Fibroblast of the conjunctiva (primary cell): ENCODE measurements at places on chromosomes 1 and 21.

DNA sequence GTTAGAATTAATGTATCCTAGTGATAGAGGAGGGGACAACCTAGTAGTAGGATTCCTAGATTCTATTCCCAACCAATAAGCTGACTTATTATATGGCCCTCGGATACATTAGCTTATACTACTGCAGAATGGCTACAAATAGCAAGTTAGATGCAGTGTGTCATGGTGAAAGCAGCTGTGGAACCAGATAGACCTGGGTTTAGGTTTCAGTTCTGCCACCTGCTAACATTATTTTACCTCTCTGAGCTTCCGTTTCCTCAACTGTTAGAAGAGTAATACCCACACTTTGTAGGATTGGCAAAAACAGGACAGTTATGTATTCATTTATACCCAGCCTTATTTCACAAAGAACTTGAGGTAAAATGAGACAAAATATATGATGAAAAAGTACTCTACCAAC, 21.6 kb upstream of the MAGOH start:
- DNase-seq = no peak

GRCh38 chr1:224175617-224176016, 7.4 kb upstream of the DEGS1 start:
- no peak for DNase-seq

- DNase-seq = no peak
These were observed 103.2 kb upstream of the CHRM3 start for GRCh38 chr1:239283216-239283615.

- no peak for DNase-seq
These were observed 36.4 kb downstream of the IGFN1 start for GRCh38 chr1:201226859-201227488.

DNA sequence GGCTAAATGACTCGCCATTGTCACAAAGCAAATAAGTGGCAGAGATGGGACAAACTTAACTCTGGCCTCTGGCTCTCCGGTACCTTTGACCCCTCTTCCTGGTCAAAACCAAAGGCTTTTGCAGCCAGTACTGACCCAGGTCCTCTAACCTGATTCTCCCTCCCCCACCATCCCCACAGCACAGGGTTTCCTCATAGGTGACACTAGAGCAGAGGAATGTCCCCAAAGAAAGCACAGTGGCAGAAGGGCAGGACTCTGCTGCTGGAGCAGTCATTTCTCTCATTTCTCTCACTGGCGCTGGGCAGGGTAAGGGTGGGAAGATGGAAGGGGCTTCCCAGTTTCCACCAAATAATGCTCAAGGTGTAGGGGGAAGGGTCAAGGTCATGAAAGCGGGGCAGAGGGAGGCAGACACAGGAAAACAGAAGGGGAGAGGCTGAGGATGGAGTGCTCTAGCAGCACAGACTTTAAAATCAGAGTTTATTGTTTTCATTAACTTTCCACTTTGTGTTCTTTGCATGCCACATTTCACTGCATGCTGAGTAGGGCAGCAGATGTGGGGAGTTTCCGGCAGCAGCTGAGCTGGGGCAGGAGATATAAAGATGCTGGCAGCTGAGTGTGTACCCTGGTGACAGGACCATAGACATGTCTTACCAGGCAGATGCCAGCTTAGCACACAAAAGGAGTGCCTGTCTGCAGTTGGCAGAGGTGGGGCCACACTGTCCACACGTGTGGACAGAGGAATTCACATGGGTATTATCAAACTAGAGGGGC, 80.5 kb downstream of the FAM78B start:
- DNase-seq = no peak

- DNase-seq = no peak
These were observed 8.0 kb downstream of the TNFRSF14 start for GRCh38 chr1:2564006-2564814.

GRCh38 chr1:231039161-231040018, 664 bp downstream of the FAM89A start:
- DNase-seq = no peak

GRCh38 chr1:192762265-192762664, 46.6 kb upstream of the RGS2 start:
- DNase-seq = no peak

- DNase-seq = no peak
These were observed 110.4 kb downstream of the PATJ start for GRCh38 chr1:61852670-61853015.

DNA sequence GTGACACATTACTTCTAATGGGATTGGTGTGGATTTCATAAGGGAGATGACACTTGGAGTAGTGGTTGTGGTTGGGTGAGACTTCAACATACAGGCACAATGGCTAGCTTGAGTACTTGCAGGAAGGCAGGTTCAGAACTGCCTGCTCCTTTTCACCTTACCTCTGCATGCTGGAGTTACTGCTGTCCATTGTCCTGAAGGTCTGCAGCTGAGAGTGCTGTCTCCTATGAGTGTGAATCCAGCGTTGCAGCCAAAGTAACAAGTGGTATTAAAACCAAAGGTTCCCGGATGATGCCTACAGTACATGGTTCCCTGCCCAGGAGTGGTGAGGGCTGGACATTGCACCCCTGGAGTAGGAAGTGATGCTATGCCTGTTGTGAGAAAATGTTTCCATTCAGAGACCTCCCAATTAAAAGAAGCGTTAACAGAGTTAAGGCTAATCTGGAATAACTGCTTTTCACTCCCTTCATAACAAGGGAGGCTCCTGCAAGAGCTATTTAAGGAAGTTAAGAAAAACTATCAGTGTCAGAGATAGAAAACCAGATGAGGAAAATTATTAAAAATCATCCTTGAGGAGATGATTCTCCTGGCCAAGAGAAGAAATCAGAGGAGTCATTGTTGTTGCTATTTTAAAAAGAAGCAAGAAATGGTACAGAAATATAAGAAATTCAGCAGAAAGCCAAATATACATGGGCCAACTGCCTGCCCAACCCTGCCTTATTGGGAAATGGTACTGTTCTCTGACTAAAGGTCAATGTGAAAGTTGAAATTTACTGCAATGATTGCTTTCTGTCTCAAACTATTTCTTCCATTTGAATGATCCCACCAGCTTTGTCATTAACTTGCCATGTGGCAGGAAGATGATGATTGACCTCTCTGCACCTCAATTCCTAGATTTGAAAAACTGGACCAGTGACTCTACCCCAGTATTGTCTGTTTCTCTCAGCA, 9.8 kb upstream of the F5 start:
- DNase-seq = no peak

GRCh38 chr1:73040811-73041210, 758.5 kb upstream of the NEGR1 start:
- DNase-seq = no peak

GRCh38 chr21:28719723-28720122, 273.0 kb downstream of the LTN1 start:
- no peak for DNase-seq

DNA sequence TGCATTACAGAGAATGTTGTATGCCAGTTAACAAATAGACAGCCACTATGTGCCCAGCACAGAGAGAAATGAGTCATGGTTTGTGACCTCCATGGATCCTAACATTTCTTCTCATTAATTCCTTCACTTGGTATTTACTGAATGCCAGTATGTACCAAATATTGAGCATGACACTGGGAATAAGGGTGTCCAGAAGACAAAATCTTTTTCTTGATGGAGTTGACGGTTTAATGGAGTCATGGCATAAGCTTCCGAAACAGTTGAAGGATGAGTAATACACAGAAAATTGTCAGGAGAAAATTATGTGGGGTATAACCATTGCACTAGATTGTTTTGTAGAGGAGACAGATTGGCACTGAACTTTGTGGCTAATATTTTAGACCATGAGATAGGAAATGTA, 36.9 kb downstream of the PTGFR start:
- DNase-seq = no peak

DNA sequence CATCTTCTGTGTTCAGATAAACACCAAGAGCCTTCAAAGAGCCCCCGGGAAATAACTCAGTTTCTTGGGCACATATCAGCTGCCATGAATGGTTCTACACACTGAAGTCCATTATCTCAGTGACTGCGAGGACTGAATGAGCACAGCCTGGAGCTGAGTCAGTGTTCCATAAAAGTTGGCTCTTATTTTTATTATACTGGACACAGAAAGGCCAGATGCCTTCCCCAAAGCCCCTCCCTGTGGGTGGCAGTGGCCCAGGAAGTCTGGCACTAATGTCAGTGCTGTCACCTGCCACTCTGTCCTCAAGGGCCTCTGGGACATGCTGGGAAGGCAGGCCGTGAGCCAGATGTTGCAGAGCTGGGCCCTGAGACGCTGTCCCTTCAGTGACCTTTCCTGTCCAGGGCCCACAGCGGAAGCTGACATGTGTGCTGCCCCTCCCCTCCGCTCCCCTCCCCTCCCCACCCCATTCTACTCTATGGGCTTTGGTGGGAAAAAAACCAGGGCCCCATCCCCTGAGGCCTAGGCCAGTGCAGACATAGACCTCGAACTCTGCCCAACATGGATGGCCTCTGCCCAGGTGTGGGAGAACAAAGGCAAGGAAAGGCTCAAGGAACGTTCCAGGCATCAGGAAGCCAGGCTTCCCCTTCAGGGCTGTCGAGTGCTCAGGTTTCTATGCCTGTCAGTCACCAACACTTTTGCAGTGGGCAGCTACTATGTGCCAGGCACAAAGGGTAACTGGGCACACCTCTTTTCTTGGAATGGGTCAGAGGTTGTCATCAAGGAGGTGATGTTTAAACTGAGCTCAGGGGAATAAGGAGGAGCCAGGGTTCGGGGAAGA, 22.4 kb upstream of the NPPB start:
- DNase-seq = no peak

GRCh38 chr1:37430103-37430985, 44.0 kb upstream of the ZC3H12A start:
- no peak for DNase-seq

DNA sequence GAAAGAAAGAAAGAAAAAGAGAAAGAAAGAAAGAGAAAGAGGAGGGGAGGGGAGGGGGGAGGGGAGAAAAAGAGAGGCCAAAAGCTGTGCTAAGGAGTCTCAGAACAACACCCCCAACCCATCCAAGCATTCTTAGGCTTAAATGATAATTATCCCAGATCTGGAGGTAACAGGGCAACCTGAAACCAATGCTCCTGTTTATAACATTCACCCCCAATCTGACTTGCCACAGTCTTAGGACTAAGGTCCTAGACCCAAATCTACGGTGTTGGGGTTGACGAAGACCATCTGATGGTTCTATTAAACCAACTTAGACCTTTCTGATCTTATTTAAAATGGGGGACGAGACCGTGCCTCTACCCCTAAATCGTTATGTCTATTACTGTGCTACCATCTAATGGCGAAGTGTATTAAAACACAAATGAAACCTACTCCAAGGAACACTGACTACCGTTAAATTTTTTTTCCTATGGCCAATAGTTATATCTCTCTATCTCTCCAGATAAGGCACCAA, 119.3 kb upstream of the CDC42BPA start:
- DNase-seq = peak; percentile 51

- DNase-seq = no peak
These were observed 5.6 kb upstream of the GPSM2 start for GRCh38 chr1:108871050-108871724.

- peak; percentile 22 for DNase-seq
These were observed 579.6 kb downstream of the USP25 start for GRCh38 chr21:16309250-16309971.

DNA sequence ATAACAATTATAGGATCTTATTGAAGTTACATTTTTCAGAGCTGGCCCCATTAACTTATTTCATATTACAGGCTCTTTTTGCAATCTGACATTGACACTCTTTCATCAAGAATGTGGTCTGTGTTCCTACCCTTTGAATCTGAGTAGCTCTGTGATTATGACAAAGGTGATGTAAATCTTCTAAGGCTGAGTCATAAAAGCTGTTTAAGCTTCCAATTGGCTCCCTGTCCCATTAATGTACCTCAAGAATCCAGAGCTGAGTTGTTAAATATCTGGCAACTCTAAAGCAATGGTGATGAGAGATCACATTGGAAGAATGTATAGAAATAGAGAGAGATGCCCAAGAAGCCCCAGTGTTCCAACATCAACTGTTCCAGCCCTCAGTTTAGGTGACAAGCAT, 178.5 kb upstream of the DEPDC1 start:
- DNase-seq = no peak

- no peak for DNase-seq
These were observed 32.9 kb downstream of the SERINC2 start for GRCh38 chr1:31445951-31446350.

GRCh38 chr1:107460035-107460434, 319.2 kb downstream of the NTNG1 start:
- no peak for DNase-seq

- DNase-seq = no peak
These were observed 8.4 kb downstream of the SYPL2 start for GRCh38 chr1:109474697-109475096.

DNA sequence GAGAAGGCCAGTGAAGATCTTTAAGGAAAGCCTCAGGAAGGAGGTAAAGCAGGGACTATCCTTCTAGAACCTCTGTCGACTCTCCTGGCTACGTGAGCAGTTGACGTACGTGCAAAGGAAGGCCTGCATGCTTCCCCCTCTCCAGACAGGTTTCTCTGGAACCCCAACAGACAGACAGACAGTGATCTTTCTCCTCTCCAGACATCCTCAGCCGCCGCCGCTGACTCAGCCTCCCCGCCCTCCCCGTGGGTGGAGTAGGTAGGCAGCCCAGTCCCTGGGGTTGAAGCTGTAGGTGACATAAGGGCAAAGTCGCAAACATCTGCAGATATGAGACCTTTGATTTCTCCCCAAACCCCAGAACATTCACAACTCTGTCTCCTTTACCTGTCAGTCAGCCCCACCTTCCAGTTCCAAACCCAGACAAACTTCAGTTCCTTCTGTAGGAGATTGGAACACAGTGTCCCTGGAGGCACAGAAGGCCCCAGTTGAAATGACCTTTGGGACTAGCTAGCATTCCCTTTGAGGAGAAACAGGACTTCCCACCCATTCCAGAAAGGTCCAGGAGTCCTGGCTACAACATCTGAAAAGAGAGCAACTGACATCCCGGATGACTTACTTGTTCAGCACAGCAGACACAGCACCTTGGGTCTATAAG, 146.0 kb upstream of the JUN start:
- no peak for DNase-seq

GRCh38 chr1:81585371-81585770, 215.4 kb upstream of the ADGRL2 start:
- no peak for DNase-seq

DNA sequence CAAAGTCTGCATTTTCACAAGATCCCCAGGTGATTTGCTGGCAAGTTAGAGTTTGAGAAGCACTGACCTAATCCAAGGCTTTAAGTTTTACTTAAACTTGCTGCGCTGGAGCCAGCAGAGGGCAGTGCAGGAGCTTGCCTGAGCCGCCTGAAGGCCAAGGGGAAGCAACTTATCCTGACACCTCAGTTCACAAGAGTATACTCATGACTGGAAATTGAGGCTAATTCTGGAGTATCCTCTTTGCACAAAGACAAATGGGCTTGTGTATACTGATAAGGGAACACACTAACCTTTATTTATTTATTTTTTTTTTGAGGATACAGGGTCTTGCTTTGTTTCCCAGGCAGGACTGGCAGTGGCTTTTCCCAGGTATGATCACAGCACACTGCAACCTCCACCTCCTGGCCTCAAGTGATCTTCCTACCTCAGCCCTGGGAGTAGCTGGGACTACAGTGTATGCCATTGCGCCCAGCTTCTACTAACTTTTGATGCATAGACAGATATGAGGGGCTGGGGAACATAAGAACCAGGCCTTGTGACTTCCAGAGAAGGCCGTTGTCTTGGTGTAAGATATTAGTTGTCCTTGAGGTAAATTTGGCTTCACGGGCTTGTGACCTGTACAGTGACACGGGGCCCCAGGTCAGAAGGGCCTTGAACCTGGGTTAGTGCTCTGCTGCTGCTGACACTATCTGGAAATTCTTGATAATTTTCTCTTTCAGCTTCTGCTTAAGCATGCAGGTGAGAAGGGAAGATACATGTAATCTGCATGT, 29.0 kb upstream of the SLAMF1 start:
- DNase-seq = peak; percentile 47
